ENCODE measurements at places on chromosomes 12 and 14.

DNA sequence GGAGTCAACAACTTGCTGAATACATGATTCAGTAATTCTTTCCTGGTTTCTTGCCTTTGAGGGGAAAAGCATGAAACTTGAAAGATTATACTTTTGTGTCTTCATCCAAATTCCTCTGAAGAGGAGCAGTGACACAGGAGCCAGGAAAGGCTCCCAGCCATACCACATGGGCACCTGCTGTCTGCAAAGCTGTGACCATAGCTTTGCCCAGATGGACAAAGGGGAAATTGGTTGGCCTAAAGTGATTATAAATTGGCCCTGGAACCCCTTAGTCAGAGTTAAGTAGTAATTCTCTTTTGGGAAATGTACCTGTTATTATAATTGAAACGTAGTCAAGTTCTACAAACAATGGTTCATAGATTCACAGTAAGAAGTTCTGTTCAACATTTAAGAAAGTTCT lies 44.3 kb upstream of the DCN start:
- peaks cover 15% of the 10 kb centered on the region for H3K4me1 ChIP-seq
- H3K36me3 ChIP-seq, result no peaks in the 10 kb centered on the region
- DNase-seq, result no peak
- H3K4me3 ChIP-seq, result no peak overlapping the region

GRCh38 chr12:100460702-100461101 lies 13.0 kb upstream of the NR1H4 start:
- no peaks in the 10 kb centered on the region for H3K27me3 ChIP-seq
- no peak overlapping the region for H3K4me3 ChIP-seq
- DNase-seq, result peak; percentile 24

DNA sequence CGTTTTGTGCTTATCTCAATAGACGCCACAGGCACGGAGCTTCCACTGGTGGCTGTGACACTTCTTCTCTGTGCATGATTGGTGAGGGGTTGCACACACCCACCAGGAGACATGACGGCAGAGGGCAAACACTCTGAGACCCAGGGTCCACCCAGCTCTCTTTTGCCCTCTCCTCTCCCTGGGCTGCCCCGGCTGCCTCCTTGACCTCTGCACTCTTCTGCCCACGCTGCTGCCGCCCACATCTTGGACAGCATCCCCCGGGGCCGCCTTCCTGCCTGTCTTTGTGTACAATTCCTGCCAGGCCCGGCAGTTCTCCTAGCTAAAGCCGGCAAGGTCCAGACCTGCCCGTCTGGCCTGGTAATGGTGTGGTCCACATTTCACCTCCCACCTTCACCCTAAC lies 44.7 kb downstream of the DPF3 start:
- H3K27me3 ChIP-seq, result no peaks in the 10 kb centered on the region
- H3K36me3 ChIP-seq, result no peaks in the 10 kb centered on the region
- DNase-seq, result no peak
- H3K27ac ChIP-seq, result no peak overlapping the region

DNA sequence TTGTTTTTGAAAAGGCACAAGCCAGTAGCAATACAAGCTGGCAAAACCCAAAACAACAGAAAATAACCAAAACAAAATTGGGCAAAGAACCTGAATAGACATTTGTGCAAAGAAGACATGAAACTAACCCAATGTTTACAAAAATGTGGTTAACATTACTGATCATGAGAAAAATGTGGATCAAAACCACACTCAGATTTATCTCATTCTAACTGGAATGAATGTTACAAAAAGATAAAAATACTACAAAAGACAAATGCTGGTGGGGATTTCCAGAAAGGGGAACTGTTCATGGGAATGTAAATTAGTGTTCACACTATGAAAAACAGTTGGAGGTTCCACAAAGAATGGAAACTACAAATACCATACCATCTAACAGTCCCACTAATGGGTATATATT lies 26.6 kb downstream of the ASCL4 start:
- no peak overlapping the region for H3K27ac ChIP-seq
- no peak for DNase-seq
